ENCODE measurements at places on chromosomes 16 and 17.

DNA sequence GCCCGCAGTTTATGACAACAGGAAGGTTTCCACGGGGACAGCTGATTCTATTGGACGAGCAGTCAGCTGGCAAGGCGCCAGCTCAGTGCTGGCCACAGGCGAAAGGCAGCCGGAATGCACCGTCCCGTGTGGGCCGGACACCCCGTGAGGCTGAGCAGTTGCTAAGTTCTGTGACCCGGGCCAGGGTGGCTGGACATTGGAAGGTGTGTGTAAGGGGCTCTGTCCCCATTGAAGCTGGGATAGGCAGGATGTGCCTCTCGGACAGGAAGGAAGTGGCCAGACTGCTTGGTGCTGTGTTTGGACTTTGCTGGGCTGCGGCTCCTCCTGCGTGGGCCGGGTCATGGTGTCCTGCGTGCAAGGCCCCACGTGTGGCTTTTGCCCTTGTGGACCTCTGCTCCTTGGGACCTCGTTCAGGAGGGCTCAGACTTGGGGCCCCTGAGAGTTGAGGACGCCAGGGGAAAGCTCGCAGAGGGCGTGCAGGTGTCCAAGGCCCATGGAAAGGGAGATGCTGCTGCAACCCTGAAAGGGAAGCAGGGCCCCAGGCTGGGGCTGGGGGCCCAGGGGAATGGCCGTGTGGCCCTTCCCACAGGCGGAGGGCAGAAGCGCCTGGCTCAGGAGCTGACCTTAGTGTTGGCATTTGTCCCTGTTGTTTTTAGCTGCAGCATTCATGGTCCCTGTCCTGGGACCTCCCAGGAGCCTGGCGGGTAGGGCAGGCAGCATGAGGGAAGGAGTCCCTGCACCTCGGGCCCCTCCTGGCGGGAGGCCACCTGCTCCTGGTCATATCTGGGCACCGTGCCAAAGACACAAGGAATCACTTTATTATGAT, 10.0 kb downstream of the BAIAP2 start:
- peak; percentile 81 for DNase-seq

DNA sequence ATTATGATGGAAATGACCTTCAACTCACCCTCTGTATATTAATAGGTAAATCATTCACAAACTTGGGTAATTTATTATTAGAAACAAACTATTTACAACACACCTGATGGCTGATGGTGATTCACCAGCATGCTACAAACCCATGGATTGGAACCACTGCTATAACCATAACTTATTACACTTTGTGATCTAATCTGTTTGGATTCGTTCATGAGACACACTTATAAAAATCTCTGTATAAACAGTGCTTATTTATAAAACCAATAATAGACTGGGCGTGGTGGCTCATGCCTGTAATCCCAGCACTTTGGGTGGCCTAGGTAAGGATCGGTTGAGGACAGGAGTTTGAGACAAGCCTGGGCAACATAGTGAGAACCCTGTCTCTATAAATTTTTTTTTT, 16.0 kb downstream of the SMIM36 start:
- DNase-seq: peak; percentile 41

- no peak for DNase-seq
Measured at GRCh38 chr17:64531955-64532371, 25.2 kb downstream of the CEP95 start.

- peak; percentile 2 for DNase-seq
Measured at GRCh38 chr16:8346294-8346693, 244.0 kb downstream of the TMEM114 start.

- no peak for DNase-seq
Measured at GRCh38 chr17:3761036-3761917, 37.6 kb downstream of the HASPIN start.

GRCh38 chr17:21129023-21129681, 2.4 kb downstream of the DHRS7B start:
- peak; percentile 15 for DNase-seq

- no peak for DNase-seq
Measured at GRCh38 chr17:1144162-1144561, 35.6 kb downstream of the ABR start.

DNA sequence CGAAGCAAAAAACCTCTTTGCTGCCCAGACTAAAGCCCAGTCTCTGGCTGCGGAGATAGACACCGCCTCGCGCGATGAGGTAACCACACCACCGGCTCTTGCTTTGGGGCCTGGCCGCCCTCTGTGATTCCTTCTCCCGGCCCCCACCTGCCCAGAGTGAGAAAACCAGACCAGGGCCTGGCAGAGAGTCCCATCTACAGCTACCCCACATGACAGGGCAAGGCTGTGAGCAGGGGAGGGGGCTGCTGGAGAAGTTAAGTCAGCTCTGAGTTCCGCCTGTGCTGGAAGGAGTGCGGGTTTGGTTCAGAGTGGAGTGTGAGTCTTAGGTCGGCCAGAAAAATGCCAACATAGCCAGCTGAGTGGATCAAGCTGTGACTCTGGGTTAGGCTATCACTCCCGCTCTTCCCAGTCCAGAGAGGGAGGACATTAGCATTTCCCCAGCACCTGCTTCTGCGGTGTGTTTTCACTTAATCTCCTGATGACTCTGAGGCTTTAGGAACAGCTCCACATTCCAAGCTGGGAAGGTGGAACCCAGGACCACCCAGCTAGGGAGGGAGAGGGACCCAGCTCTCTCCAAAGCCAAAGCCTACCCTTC, 139.0 kb downstream of the RAB11FIP4 start:
- DNase-seq: no peak

GRCh38 chr16:57204675-57205074, 18.5 kb downstream of the RSPRY1 start:
- DNase-seq: no peak

DNA sequence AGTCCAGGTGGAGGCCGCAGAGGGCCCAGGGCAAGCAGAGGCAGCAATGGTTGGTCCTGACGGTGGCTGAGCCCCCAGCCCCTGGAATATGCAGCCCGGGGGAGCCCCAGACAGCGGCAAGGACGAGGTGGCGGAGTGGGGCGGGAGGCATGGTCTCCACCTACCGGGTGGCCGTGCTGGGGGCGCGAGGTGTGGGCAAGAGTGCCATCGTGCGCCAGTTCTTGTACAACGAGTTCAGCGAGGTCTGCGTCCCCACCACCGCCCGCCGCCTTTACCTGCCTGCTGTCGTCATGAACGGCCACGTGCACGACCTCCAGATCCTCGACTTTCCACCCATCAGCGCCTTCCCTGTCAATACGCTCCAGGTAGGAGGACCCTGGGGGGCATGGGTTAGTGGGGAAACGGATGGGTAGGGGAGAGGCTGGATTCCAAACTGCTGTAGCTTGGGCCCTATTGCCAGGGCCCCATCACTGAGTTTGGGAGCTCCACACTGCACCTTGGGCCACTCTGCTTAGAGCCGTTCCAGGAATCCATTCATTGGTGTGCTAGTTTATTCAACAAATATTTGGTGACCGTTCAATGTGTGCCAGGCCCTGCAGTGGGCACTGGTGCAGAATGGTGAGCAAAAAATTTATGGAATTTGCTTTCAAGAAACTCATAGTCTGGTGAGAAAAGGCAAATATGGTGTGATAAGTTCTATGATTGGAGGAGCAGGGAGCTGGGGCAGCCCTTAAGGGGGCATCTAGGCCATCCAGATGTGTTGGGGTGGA, 3.8 kb downstream of the RASL10B start:
- no peak for DNase-seq

- DNase-seq: no peak
Measured at GRCh38 chr17:43219746-43220380, 8.2 kb downstream of the TMEM106A start.

DNA sequence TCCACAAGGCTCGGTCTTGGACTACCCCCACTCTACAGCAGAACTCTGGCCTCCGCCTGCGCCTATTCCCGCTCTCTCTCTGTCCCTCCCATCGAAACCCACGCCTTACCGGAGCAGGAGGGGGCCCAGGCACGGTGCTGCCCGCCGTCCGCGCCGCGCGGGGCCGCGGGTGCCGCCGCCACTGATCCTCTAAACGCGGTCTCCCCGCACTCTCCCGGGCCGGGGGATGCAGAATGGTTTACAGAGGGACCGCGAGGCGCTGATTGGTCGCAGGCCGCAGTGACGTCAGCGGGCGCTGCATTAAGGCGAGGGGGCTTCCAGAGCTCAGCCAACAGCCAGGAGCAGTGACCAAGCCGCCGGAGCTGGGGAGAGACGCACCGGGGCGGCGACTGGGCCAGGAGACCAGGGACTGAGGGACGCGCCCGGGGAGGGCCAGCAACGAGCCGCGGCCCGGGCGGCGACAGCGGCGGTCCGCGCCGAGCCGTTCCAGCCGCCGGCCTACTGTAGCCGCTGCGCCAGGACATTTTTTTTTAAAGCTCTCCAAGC, 747 bp upstream of the LHX1 start:
- peak; percentile 69 for DNase-seq

DNA sequence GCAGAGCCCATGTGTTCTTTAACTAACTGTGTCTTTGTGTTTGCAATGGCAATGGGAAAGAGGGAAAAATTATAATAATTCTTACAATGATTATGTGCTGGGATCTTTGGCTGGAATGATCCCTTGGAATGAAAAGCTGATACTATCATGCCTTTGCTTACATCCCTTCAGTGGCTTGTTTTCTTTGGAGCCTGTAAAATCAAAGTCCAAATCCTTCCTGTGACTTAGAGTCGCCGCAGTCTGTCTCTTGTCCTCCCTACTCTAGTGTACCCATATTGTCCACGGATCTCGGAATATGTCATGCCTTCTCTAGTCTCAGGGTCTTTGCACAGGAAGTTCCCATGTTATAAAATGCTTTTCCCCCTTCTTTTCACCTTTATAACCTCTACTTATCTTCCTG, 111.7 kb upstream of the MAF start:
- DNase-seq: no peak

- DNase-seq: no peak
Measured at GRCh38 chr17:44558710-44559633, 1.7 kb downstream of the FZD2 start.

DNA sequence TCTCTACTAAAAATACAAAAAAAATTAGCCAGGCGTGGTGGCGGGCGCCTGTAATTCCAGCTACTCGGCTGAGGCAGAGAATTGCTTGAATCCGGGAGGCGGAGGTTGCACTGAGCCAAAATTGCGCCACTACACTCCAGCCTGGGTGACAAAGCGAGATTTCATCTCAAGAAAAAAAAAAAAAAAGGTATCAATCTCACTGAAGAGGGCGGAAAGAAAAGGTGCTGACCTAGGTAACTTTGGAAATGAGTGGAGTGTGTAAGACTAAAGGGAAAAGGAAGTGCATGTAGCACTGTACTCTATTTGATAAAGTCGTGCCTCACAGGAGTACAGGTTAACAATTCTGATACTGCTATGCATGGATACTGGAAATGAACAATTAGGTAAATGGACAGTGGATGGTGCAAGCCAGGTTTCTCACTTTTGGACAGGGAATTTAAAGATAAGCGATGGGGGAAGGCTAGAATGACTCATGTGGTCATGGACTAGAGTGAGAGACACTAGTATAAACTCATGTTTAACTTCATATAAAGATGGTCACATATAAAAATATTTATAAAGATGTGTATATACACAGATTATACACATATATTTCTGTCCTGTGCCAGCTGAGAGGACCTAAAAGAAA, 142.9 kb downstream of the CDK5R1 start:
- peak; percentile 6 for DNase-seq

- DNase-seq: no peak
Measured at GRCh38 chr17:57550016-57550415, 195.1 kb downstream of the CCDC182 start.

DNA sequence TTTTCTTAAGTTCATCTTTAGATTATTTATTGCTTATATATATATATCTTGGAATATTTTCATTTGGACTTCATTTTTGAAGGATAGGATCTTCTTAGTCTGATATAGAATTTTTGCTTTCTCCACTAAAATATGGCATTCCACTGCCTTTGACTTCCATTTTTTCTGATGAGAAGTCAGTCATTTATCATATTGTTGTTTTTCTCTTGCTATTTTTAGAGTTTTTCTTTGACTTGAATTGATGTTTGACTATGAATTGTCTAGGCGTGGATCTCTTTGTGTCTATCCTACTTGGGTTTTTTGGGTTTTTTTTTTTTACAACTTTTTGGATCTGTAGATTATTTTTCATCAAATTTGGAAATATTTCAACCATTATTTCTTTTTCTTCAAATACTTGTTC, 67.7 kb downstream of the NLK start:
- DNase-seq: no peak

DNA sequence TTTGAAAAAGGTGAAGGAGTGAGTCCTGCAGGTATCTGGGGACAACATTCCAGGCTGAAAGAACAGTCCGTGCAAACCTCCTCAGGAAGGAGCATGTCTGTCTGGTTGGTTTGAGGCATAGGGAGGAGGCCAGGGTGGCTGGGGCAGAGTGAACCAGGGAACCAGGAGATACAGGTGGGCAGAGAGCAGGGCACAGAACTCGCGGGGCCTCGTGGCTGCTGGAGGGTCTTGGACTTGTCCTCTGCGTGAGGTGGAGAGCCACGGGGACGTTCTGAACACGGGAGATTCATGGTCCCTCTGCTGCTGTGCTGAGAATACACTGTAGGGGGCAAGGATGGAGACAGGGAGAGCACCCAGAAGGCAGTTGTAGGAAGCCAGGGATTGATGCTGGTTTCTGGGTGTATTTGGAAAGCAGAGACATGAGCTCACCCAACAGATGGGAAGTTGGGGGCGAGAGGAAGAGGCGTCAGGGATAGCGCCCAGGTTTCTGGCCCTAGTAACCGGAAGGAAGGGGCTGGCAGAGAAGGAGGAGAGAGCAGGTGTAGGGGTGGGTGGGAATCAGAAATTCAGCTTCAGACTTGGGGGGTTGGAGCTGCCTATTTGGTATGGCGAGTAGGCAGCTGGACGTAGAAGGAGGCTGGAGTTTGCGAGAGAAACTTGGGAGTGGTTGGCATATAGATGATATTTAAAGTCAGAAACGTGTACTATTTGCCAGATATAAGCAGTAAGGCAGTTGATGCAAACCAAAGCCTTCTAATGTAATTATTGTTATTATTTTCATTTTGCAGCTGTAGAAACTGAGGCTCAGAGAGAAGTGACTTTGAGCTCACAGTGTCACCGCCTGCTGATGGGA, at the start of gene CCL17:
CCL17 (plus strand) TSS at position 803 of the 853 bp plus-strand sequence. CDS start 9,166 bp downstream, outside the sequence.
- no peak for DNase-seq

GRCh38 chr17:45294506-45294905, 22.3 kb downstream of the MAP3K14 start:
- peak; percentile 95 for DNase-seq

GRCh38 chr17:35521150-35521549, 16.3 kb downstream of the SLFN12L start:
- no peak for DNase-seq

DNA sequence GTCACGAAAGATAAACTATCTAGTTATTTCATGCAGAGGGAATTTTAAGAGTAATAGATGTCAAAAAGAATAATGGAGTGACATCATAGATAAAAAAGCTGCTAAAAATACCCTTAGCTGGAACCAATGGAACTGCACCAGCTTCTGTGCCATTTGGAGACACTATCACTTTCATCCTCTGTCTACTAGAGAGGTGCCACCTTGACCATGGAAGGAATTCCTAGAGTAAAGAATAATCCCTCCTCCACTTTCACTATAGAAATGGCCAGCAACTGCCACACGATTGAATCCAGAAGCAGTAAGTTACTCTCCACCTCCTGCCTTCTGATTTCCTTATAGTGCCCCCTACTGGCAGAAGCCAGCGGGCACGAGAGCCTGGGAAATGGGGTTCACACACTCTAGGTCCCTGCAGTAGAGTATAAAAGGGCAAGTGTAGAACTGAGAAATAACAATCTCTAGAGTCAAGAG, 2.8 kb upstream of the ALDH3A2 start:
- DNase-seq: peak; percentile 19

- no peak for DNase-seq
Measured at GRCh38 chr16:15033309-15033707, 22.6 kb downstream of the NTAN1 start.
